ENCODE measurements at places on chromosomes 3 and 15. TPM values are rescaled to one million over a fixed set of nuclear protein-coding genes. Genes with fewer than 3 reads are reported as not detected.

DNA sequence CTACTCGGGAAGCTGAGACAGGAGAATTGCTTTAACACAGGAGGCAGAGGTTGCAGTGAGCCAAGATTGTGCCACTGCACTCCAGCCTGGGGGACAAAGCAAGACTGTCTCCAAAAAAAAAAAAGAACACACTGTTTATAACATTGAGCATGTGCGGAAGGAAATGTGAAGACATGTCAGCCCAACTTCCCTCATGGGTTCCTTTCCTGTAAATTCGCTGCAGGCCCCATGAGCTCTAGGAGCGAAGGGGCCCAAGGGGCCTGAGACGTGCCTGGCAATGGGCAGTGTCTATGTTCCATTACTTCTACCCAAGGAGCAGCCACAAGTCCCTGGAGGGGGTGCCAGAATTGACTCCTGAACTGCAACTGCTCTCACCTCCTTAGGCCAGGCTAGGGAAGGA is 3.2 kb downstream of the PFKFB4 start:
- no peak for DNase-seq

Gene SLC22A13
- total RNA-seq = 0.43 TPM

Gene KBTBD8
- 3.5 TPM for total RNA-seq

DNA sequence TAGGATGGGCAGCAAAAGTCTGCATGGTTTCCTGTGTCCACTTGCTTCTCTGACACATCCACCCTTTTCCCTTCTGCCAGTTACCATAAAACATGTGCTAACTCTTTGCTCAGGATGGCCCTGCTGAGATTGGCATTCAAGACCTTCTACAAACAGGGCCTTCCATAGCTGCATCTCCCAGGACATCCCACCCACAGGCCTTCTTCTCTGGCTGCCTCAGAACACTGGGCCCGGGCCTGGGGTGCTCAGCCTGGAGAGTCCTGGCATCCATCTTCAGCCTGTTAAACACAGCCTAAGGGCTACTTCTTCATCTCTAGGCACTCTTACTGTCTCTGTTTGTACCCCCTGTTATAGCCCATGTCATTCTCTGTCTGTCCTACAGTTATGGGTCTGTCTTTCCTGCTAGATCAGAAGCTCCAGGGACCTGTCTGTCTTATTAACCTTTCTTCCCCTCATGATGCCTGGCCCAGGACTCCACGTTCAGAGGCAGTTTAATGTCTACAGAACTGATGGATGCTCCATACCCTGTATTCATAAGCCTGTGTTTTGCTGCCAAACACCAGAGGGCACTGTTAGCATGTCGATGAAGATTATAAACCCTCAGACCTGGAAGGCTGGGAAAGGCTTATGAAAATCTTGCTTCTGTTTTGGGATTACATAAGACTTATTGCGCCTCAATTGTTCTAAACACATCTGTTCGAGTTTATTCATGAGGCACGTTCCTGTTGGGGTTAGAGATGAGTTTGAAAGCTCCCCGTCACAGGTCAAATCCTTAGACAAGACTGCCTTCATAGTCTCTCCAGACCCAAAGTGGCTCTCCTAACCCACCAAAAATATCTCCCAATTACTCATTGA is 16.5 kb downstream of the SEMA3G start:
- peak; percentile 90 for DNase-seq

DNA sequence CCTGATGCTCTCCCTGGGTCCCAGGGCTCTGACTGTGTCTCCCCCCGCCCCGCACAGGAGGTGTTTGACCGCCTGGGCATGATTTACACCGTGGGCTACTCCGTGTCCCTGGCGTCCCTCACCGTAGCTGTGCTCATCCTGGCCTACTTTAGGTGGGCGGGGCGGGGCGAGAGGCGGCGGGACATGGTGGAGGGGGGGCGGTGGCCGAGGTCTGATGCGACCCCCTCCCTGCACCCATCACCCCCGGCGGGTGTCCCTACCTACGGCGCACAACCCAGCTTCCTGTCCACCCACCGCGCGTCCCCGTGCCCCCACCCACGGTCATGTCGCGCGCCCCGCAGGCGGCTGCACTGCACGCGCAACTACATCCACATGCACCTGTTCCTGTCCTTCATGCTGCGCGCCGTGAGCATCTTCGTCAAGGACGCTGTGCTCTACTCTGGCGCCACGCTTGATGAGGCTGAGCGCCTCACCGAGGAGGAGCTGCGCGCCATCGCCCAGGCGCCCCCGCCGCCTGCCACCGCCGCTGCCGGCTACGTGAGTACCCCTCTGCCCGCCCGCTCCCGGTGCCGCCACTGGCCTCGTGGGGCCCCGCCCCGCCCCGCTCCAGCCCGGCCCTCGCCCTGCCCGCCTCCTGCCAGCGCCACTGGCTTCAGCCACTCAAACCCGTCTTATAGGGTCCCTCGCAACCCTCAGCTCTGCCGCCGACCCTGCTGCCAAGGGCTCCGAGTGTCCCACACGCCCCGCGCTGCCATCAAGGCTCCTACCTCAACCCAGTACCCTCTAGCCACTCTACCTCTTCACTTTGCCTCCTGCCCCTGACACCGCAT is 21.0 kb downstream of the PTH1R start:
- DNase-seq = no peak

Gene SERPINI2
- not detected for total RNA-seq

- no peak for DNase-seq
These were observed 37.6 kb downstream of the NANOGP8 start for GRCh38 chr15:35047528-35047927.

Gene CLDN18
- total RNA-seq = not detected

DNA sequence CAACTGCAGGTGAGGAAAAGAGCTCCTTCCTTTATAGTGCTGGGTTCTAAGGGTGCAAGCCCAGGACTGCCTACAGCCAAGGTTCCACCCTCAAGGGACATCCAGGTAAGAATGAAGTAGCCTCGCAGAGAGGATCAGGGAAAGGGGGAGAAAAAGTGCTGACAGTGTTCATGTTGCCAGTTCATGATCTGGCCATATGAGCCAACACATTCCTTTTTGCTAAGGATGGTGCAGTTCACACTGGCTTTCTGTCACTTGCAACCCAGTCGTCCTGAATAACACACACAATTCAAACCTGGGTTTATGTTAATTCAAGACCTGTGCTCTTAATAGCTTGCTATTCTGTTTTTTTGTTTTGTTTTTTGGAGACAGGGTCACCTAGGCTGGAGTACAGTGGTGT is 9.0 kb downstream of the CLN6 start:
- DNase-seq = no peak

Gene EDEM1
- 47.0 TPM for total RNA-seq

DNA sequence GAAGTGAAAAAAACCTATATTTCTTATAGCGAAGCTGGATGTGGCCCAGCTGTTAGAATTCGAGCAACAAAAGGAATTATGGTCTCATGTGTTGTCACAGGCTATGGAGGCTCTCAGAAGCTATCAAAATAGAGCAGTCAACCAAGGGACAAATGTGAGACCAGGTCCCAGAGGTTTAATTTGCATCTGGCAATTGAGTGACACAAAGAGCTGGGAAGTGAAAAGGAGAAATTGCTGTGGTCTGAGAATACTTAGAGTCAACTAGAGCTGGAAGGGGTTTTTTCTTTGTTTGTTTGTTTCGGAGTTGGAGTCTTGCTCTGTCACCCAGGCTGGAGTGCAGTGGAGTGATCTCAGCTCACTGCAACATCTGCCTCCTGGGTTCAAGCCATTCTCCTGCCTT is 61.3 kb upstream of the SMAD3 start:
- DNase-seq = no peak

- DNase-seq = peak; percentile 22
These were observed 826 bp downstream of the LRRC58 start for GRCh38 chr3:120348065-120348990.

GRCh38 chr15:78808550-78808949 is 2.7 kb downstream of the ADAMTS7 start:
- peak; percentile 44 for DNase-seq

Gene CFAP100
- total RNA-seq = not detected

Gene STRIT1
- total RNA-seq = not detected

- DNase-seq = no peak
These were observed 304.4 kb downstream of the KBTBD8 start for GRCh38 chr3:67302489-67302888.

Gene PLA2G4B
- 1.3 TPM for total RNA-seq

DNA sequence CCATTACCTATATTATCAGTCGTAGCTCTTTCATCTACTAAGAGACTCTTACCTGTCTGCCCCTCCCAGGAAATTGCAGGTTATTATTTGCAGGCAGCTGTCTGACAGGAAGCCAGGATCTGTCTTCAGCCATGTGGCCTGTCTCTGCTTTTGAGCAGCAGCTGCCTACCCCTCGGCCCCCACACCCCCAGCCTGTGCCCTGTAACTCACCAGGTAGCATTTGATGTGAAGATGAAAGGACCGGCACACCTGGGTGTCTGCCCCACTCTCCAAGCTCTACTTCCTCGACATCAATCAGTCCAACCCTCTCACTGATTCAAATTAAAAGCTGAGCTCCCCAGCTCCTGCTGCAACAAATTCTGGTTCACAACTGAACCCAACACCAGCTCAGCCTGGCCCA is 197.2 kb upstream of the CTNNB1 start:
- DNase-seq = no peak

Gene SCAMP5
- total RNA-seq = 0.43 TPM

DNA sequence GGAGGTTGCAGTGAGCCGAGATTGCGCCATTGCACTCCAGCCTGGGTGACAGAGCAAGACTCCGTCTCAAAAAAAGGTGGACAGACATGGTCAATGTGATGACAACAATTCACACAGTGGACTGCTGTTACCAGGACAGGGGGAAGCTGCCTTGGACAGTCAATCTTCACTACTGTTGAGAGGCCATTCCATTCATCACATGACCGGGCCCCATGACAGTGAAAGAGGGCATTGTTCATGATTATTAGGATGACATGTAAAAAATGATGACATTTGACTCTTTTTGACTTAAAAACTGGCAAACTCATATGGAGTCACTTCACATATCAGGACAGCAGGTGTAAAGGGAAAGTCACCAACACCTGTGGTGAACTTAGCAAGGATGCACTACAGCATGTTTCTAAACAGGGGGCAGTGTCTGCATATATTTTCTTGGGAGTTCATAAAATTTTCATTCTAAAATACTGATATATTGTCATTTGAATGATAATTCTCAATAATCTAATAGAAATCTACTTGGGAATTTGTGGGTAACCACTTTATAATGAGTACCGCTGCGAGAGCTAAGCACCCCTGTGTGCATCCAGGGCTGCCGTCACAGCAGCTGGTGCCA is 34.2 kb upstream of the LDHAL6B start:
- no peak for DNase-seq

Gene DCLK3
- total RNA-seq = under 0.01 TPM

DNA sequence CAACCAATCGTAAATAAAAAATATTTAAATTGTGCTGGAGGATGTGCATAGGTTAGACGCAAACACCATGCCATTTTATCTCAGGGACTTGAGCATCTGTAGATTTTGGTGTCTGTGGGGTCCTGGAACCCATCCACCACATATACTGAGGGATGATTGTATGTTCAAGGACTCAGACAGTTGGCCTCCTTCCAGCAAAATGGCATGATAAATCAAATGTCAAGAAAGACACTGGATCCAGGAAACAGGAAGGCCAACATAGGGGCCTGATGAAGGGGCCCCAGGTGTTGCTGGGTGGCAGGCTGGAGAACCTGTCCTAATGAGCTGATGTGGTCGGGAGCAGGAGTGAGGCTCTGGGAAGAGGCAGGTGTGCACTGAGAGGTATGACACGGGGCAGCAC is 289.5 kb downstream of the GABRG3 start:
- DNase-seq = no peak

Gene AEN
- total RNA-seq = 81.6 TPM

- DNase-seq = no peak
These were observed 244.4 kb downstream of the CHST2 start for GRCh38 chr3:143363949-143364348.

DNA sequence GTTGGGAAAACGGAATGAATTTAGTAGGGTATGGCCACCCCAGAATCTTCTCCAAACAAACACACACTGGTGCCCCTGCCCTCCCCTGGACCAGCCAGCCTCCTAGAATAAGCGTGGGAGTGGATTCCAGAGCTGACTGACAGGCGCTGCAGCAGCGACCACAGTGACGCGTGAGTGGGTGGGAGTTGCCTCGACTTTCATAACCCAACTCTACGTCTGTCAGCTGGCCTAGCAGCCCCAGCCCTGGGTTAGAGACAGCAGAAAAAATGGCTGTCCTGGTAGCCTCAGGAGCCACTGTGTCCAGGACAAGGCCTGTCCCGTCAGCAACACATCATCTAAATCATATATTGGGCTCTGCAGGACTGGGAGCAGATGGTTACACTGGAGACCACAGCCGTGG is 10.0 kb downstream of the PLA2G4B start:
- DNase-seq = peak; percentile 13

Gene TMEM266
- total RNA-seq = not detected

- DNase-seq = no peak
These were observed 447 bp upstream of the SHQ1 start for GRCh38 chr3:72848703-72849081.

DNA sequence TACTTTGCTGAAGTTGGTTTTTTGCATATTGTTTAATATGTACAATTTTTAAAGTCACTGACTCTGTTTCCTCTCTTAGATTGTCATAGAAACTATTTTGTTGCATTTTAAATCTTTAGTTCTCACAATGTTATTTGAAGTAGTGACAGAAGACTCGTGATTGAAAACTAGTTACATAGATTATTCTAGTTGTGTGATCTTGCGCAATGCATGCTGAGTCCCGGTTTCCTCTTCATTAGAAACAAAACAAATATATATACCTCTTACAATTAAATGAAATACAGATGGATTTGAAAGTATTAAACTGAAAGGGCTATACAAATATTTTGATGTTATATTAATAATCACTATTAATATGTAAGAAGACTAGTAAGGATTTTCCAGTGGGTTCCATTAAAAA is 333.0 kb downstream of the LPP start:
- no peak for DNase-seq

Gene PAK6
- under 0.01 TPM for total RNA-seq

Gene GOLGA8S
- under 0.01 TPM for total RNA-seq

Gene CPB1
- not detected for total RNA-seq

Gene ZNF80
- total RNA-seq = not detected

- no peak for DNase-seq
These were observed 14.5 kb upstream of the FAN1 start for GRCh38 chr15:30889196-30889595.
